HS-5 (cell line): ENCODE measurements at places on chromosomes 4 and X.

GRCh38 chrX:125444659-125445058 is 125.0 kb downstream of the TEX13C start:
- DNase-seq: no peak

DNA sequence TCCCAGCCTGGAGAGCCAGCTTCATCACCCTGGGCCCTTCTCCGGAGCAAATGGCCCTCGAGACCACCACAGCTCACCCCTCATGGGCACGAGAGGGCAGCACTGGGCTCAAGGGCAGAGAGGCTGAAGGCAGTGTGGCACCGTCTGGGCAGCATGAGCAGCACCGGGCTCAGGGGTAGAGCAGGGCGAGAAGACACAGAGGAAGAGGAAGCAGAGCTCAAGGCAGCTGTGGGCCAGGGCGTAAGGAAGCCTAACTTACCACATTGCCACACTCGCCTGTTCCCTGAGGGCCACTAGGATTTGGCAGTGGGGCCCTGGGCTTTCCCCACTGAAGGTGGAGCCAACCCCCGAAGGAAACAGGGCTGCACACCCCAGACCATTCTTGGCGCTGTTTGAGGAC is 15.5 kb downstream of the ZNF185 start:
- no peak for DNase-seq

GRCh38 chr4:183171484-183172267 is 72.6 kb downstream of the WWC2 start:
- no peak for DNase-seq

GRCh38 chrX:38878641-38879340 is 77.5 kb downstream of the MID1IP1 start:
- no peak for DNase-seq

DNA sequence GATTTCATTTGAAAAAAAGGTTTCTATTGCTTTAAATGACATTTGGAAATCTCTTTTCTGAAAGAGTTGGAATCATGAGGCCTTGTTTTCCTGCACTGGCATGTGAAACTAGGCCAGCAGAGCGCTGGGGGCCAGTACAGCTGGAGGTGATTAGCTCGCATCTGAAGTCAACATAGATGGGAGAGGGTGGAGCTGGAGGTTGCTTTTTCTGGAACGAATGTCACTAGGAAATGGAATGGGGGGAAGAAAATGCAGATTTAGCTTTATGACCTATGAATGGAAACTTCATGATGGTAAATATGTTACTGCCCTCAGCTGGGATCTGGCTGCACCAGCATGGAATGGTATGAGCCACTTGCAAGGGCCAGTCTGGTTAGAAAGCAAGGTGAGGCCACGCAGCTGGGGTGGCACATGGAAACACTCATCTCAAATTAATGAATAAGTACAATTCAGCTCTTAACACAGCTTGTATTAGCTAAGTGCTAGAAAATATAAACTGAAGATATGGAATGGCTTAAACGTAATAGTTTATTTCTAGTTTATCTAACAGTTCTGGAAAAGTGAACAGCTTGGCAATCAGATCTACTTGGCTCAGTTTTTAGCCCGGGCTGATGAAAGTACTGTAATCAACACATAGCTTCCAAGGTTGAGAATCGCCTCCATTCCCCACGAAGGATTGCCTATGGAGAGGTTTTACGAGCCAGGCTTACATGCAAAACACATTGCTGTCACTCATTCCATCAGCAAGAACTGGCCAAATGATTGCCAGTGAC is 32.5 kb downstream of the SLC10A6 start:
- no peak for DNase-seq

DNA sequence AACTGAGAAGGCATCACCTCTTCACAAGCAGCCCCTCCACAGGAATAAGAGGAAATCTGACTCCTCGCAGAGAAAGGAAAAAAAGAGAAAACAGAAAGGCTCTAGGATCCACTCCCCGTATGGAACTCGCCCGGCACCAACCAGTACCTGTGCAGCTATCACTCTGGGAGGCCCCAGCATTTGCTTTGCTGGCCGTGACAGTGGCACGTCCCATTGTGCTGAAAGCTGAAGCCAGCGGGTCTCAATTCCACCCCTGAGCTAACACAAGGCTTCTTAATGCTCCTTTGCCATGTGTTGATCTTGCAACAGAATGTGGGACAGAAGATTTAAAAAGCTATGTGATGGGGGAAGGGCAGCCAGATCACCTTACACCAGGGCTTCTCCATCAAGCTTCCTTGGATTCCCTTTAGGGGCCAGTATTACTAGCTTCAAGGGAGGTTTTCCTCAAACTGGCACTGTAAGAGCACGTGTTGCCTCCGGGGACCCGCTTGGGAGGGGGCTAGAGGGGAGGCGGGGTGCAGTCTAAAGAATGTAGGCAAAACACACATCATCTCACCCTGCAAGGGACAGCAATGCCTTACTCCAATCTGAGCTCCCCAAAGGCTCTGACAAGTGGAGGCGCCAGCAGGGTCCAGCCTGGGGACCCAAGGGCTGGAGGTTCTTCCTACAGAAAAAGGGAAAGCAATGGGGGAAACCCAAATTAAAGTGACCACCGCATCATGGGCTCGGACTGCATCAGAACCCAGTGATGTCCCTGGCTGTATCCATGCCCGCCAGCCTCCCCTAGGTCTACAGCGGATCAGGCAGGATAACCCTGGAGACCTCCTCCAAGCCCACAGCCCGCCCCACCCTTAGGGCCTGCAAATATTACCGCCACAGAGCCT is 1.2 kb downstream of the USP46 start:
- no peak for DNase-seq

DNA sequence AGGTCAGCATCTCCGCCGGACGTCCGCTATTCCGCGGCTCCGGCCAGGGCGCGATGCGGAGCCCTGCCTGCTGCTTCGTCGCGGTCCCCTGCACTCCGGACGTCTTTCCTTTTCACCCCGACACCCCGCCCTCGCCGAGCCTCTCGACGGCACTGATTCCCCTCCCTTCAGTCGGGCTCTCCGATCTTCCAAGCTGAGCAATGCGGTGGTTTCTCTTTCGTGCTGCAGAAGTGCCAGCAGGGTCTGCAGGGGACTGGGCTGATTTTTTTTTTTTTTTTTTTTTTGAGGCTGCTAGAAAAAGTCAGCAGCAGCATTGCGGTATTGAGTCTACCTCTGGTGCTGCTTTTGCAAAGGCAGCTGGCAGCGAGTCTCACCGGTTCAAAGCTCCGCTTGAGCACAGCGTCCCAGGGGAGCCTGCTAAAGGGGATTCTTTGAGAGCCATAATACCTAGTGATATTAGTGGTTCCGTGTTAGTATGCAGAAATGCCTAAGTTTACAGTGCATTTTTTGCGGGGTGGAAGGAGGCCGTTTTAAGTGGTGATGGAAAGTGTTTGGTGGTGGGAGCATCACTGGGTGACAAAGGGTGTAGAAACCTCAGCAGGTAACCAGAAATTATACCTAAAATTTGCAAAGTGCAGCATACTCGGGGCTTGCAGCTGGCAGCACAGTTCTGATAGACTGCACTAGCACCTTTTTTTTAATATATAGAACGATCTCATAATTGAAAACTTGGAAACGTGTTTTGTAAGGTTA is 969 bp downstream of the STIM2 start:
- DNase-seq: no peak
